ENCODE measurements at places on chromosomes 11 and 22.

DNA sequence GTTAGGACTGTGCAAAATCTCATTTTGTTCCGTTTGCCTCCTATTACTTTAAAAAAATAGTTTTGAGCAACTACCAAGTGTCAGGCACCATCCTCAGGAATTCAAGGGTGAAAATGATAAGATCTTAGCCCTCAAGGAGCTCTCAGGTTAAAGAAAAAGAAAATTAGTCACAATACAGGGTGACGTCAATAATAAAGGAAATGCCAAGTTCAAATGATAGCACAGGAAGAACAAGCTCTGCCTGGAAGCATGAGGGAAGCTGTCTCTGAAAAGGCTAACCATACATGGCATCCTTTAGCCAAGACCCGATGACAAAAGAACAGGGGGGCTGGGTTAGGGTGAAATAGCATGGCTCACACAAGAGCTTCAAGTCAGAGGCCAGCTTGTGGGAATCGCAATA is 11.1 kb upstream of the MPZL2 start:
- no peak for DNase-seq

DNA sequence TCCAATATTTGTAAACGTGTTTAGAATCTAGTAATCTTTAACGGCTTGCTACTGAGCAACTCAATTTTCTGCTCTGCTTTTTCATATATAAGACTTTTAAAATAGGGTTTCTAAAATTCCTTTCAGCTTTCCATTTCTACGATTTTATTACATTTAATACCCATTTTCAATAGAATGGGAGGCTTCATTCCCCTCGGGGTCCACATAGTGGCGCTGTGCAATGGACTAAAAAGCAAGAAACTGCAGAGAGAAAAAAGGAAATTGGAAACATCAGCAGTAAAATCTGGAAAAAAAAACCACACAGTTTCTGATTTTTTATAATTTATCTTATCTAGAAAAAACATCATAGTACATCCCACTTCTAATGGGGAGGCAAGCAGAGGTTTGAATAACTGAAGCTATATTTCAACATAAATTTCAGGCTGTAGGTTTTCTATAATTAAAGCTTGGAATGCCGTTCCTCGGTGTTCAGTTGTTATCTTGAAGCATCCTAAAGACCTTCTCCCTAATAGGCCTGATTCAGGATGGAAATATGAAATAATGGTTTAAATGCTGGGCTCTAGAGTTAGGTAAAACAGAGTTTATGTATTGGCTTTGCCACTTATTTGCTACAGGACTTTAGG is 18.7 kb upstream of the JHY start:
- DNase-seq: peak; percentile 32

DNA sequence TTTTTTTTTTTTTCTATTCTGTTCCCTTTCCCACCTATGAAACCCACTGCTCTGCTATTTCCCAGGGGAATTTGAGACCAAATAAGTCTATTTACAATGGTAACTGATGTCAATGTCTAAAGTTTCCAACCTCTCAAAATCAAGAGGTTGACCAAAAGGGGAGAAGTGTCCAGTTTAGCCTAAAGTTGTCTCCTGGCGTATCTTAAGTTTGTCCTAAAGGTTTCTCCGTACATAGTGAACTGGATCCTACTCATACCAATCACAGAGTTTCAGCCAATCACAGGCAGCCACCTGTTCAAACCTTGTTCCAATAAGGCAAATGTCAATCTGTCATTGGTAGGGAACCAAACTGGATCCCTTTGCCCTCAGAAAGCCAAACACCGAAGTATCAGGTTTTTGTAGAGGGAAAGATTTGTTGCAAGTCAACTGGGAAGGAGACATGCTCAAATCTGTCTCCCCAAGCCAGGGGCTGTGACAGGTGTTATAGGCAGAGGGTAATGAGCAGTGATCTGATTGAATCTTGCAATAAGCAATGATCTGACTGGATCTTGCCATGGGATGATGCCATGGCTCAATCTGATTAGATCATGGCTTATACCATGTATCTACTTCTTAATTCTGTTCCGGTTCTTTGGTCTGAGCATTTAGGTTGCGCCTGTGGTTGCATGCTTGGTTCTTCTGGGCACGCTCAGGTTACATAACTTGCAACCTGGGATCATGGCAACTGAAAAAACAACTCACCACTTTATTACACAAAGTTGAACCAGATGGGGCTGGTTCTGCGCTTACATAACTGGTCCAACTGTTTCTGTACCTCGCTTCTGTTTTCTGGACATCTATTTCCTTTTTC is 1.1 kb upstream of the VPS37C start:
- DNase-seq: peak; percentile 42

DNA sequence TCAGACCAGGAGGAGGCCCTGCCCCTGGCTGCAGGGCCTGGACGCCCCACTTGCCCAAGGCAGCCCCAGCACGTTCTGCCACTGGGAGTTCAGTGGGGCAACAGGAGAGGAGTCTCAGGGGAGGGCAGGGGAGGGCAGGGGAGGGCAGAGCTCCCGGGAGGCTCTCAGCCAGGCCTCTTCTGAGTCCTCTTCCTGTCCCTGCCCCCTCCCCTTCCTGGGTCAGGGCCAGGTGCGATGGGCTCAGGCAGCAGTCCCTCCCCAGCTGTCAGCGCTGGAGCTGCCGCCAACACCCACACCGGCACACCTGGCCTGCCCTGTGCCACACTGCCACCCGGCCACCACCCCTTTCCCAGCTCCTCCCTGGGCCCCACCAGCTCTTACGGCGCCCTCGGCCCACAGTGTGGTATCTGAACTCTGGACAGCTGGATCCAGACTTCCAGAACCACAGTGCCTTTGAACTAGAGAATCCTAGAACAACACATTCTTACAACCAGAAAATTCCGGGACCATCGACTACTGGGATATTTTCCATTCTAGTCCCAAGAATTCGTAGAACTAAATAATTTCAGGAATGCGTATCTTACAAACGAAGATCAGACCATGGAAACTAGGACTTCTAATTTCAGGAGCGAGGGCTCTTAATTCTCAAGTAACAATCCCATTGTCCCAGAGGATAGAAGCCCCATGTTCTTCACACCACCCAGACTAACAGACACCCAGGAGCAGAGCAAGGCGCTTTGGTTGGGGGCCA is 21.8 kb downstream of the RPL3 start:
- no peak for DNase-seq

- peak; percentile 22 for DNase-seq
Observed at GRCh38 chr11:36622431-36623136, 24.5 kb upstream of the RAG2 start.

DNA sequence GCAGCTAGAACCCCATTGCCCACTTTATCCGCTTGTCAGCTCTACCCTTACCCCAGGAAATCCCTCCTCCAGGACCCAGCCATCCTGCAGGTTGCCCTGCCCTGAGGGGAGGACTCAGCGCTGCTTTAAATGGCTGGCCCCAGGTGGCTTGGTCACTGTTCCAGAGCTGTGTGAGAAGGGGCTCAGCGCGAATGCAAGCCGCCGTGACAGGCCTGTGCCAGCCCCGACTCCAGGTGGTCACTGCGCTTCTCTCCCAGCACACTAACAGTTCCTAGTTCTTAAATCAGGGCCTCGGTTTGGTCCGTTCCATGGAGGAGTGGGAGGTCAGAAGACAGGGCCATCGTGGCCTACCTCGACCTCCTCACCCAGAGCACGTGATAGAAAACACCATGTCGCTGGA is 65.7 kb upstream of the TBCEL start:
- no peak for DNase-seq

GRCh38 chr22:22687638-22688500 is 43.5 kb downstream of the GGTLC2 start:
- DNase-seq: peak; percentile 35

DNA sequence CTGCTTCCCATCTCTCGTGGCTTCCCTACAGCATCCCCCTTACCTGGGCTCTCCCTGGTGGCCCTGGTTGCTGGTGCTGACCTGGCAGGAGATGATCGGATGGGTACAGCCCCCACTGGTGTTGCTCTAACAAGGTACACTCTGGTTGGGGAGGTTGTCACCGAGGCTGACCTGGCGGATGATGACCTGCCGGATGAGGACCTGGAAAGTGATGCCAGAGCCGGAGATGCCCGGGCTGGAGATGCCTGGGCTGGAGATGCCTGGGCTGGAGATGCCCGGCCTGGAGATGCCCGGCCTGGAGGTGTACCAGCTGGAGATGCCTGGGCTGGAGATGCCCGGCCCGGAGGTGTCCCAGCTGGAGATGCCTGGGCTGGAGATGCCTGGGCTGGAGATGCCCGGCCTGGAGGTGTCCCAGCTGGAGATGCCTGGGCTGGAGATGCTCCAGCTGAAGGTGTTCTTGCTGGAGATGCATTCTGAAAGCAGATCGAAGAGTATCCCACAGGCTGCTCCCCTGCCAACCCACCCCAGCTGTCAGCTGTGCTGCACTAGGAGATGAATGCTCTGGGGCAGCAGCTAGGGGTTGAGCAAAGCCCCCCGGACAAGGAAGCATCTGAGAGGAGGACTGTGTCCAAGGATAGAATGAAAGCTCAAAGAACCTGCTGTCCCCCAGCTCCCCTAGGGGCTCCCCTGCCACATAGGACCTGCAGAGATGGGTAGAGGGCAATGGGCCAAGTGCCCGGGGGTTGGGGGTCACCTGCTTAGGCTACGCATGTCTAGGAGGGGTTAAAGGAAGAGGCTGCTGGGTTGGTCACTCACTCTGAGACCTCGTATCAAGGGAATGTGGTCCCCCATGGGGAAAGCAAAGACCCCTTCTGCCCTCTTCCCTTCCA is 10.6 kb downstream of the TMPRSS13 start:
- DNase-seq: no peak

GRCh38 chr22:22756109-22756508 is 111.7 kb downstream of the GGTLC2 start:
- no peak for DNase-seq

DNA sequence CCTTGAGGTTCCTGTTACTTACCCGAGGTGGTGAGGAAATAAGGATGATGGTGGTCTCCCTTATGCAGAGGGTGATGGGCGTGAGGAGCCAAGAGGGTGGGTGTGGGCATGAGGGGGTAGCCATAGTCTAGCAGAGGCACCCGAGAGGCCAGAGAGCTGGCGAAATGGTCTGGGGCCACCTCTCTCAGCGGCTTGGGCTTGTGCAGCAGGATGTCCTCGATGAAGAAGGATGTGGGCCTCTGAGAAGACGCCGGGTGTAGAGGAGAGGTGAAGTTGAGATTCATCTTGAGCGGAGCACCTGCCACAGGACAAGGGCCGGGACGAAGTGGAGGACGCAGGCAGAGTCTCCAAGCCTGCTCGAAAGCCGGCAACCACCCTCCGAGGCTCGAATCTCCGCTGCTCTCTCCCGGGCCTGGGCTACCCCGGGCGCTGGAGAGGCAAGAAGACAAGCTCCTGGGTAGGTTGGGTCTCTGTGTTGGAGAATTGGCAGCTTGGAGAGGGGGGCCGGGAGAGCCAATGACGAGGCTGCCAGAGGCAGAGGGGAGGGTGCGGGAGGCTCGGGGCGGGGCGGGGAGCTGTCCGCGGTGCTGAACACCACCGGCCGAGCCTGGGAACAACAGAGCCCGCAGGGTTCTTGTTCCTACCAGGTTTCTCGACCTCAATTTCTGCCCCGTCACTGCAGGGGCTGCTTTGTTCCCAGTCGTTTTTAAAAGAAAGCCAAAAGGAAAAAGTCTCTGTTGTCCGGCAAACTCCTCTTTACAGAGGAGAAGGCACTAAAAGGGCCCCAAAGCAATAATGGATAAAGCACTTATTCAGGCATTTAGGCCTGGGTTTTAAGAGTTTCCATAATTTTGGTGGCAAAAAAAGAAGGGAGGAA is at the start of gene BSX:
BSX (minus strand) TSS at position 447 of the 877 bp plus-strand sequence; CDS start at position 284, 163 bp downstream.
- DNase-seq: peak; percentile 53

GRCh38 chr11:46912526-46913150 is 5.7 kb downstream of the LRP4 start:
- DNase-seq: no peak

DNA sequence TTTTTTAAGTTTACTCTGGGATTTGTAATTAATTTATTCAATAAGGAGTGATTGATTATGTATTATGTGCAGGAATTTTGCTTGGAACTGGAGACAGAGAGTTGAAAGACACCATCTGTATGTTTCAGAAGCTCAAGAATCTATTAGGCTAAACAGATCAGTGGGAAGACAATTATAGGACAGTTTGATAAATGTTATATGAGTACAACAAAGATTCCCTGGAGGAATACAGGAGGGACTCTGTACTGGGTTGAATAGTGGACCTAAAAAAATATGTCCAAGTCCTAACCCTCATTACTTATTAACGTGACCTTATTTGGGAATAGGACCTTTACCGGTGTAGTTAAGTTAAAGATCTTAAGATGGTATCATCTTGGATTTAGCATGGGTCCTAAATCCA is 681.2 kb downstream of the NELL1 start:
- no peak for DNase-seq

GRCh38 chr11:105192115-105192514 is 52.5 kb upstream of the CARD18 start:
- no peak for DNase-seq

DNA sequence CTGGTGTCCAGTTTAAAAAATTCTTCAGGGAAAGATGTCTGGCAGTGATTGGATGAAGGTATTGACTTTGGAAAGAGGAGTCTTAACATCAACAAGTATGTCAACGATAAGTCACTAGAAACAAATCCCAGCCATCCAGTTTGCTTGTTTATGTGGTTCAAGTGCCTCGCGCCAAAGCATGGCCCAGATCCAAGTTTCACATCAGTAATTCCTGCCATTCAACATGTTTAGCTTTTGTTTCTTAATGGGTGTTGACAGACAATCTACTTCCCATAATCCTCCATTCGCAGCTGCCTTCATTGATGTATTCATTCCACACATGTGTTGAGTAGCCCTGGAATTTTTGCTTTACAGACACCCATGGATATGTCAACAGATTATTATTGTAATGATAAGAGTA is 77.8 kb downstream of the UBASH3B start:
- DNase-seq: no peak

- DNase-seq: no peak
Observed at GRCh38 chr11:10351765-10352641, 47.1 kb downstream of the ADM start.

DNA sequence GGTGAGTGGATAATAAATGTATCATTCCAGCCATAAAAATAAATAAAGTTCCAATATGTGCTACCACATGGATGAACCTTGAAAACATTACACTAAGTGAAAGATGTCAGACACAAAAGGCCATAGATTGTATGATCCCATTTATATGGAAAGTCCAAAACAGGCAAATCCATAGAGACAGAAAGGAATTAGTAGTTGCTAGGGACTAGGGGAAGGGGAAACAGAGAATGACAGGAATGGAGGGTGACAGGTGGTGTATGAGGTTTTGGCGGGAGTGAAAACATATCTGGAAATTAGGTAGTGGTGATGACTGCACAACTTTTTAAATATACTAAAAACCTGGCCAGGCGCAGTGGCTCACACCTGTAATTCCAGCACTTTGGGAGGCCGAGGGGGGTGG is 15.2 kb upstream of the CARD10 start:
- DNase-seq: no peak

DNA sequence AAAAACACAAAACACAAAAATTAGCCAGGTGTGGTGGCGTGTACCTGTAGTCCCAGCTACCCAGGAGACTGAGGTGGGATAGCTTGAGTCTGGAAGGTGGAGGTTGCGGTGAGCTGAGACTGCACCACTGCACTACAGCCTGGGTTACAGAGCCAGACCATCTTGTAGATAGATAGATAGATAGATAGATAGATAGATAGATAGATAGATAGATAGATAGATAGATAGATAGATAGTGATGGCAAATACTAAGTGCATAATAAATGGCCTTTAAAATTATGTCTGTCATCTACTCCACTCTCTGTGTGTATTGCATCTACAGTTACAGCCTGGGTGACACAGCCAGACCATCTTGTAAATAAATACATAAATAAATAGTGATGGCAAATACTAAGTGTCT is 56.0 kb upstream of the CHRM4 start:
- DNase-seq: no peak
